ENCODE measurements at places on chromosomes 3 and 15.

DNA sequence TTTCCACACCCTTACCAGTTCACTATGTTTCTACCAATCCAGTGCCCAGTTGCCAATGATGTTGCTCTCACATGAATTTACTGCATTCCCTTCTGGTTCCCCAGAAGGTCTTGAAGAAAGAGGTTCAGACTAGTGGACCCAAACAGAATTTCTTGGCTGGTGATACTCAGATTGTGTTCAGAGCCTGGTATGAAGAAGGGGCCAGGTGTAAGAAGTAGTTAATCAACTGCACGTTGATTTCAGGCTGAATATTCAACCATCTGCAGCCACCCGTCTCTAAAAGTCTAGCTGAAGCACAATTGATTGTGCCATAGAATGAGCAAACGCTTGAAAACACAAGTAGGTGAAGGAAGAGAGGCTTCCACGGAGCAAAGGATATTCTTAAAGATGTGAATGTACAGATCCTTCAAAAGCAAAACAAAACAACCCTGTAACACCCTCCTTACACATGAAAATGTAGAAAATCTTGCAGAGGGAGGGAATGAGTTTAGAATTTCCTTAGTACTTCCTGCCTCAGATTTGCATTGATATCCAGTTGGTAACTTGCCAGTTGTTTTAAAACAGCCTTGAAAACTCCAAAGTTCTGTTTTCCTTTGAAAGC is 4.7 kb downstream of the RBMS3 start:
- DNase-seq = no peak

- DNase-seq = no peak
Measured at GRCh38 chr3:143443851-143444331, 324.3 kb downstream of the CHST2 start.

DNA sequence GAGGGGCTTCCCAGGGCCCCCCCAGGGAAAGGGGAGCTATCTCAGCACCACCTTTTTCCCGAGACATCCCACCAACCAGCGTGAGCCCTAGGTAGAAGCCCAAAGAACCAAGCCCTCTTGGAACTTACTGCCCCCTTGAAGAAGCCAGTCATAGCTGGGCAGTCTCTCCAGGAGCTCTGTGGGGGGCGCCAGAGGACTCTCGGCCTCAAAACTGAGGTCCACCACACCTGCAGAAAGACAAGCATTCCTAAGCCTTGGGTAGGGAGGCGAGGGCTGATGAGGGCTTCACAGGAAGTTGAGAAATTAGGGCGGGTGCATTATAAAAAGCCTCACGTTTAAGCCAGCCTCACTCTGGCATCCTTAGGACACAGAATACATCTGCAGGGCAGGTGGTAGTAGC is 9.0 kb downstream of the SSUH2 start:
- no peak for DNase-seq

DNA sequence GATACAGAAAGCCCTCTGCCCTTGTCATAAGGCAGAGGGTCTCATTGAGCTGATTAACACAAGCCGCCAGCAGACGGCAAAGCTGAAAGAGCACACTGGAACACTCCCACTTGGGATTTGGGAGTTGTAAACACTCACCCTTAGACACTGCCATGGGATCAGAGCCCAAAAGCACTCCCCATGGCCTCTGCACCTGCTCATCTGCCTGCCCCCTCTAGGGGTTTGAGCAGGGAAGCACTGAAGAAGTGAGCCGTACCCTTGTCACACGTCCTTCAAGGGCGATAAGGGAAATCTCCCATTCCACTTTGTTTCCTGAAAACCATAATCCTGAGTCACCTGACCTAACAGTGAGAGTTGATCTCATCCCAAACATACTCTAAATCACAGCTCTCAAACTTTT is 14.7 kb downstream of the FSIP1 start:
- no peak for DNase-seq

GRCh38 chr3:122331886-122332285 is 6.8 kb downstream of the CSTA start:
- no peak for DNase-seq
